ENCODE measurements at places on chromosomes 7 and 10.

- no peak for DNase-seq
Measured at GRCh38 chr10:132429281-132430230, 32.6 kb downstream of the PWWP2B start.

DNA sequence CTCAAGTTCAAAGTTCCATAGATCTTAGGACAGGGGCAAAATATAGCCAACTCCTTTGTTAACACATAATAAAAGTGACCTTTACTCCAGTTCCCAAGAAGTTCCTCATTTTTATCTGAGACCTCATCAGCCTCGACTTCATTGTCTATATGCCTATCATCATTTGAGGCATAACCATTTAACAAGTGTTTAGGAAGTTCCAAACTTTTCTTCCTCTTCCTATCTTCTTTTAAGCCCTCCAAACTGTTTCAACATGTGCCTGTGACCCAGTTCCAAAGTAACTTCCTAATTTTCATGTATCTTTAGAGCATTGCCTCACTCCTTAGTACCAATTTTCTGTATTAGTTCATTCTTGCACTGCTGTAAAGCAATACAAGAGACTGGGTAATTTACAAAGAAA is 569.1 kb downstream of the ANKRD7 start:
- DNase-seq = no peak

- peak; percentile 76 for DNase-seq
Measured at GRCh38 chr7:150962553-150963399, 15.3 kb downstream of the KCNH2 start.

DNA sequence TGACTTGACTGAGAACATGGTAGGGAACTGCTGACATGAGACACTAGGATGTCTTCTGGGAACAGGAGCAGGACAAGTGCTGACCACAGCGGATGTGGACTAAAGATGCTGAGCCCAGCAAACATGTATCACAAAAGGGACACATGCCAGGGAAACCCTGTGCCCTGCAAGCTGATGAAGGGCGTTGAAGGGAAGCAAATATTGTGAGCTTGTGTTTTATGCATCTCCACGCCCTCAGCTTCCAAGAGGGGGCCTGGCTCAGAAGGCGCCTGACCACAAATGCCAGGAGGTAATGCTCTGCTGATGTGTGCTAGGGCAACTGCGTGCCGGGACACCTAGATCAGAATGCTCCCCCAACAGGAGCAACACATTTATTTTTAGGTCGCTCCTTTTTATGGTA is 207.3 kb downstream of the CXCL12 start:
- DNase-seq = no peak

DNA sequence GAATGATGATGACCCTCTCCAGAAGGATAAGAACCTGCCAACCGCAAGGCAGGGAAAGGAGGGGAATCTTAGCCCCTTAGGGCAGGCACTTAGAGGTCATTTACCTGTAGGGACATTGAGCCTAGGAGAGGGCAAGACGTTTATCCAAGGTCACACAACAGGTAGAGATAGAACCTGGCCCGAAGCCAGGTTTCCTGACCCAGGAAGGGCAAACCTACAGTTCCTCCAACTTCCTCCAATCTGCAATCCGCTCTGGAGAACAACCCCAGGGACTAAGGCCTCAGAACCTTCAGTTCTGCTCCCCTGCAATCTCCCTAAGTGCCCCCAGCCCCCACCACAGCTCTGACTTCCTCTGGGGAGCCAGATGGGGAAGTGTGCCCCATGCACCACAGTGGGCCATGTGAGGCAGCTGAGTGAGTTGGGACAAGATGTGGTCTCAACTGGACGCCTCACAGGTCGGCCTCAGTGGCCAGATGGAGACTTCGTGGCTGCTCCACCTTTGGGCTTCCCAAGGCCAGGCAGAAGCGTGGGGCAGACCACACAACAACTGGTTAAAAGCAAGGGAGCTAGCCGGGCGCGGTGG is 1.4 kb upstream of the PSAP start:
- no peak for DNase-seq

GRCh38 chr10:28387140-28387539 is 84.3 kb upstream of the MPP7 start:
- DNase-seq = no peak

DNA sequence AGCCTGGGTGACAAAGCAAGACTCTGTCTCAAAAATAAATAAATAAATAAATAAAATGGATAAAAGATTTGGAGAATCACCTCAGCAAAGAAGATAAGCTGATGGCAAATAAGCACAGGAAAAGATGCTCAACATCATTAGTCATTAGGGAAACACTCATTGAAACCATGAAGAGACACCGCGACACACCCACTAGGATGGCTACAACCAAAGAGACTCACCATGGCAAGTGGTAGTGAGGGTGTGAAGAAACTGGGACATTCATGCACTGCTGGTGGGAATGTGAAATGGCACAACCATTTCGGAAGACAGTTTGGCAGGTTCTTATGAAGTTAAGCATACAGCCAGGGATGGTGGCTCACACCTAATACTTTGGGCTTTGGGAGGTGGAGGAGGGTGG is 37.8 kb upstream of the FXYD4 start:
- no peak for DNase-seq

DNA sequence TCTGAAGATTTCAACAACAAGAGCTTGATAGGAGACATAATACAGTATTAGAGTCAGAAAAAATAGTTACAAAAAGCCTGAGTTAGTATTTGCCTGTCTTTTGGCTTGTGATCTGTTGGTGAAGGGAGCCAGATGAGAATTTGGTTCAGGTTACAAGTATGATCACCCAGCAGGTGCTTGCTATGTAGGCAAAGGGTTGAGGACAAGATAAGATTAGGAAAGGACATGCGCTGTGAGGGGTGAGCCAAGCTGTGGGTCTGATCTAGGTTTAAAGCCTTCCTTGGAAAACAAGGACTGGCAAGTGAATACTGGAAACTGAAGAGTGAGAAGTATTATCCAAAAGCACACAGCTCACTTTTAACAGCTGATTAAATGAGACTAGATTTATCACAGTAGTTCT is 28.7 kb upstream of the CD36 start:
- DNase-seq = no peak

DNA sequence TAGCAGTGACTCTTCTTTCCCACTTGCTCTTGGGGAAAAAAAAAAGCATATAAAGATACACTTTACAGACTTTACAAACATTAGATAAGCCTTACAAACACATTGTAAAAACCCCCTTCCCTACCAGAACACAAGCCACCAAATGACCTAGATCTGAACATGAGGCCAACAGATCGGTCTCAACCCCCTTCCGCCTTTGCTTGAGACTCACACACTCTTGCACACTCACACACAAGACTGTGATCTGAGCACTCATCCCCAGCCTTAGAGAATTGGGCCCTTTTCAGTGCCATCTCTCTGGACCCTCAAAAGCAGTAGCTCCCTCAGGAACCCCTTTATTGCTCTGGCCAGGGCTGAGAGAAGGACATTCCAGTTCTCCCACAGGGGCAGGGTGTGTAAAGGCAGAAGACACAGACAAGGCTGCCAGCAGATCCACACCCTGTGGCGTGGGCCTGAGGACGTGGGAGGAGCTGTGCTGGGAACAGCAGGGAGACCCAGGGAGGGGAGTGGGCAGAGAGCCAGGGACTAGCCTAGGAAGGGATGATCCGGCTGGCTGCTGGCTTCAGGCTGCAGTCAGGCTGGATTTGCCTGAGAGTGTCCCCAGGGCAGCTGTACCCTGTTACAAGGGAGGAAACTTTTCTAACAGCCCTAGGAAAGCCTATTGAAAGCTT is 206.7 kb downstream of the KIAA1217 start:
- DNase-seq = peak; percentile 85

- DNase-seq = no peak
Measured at GRCh38 chr7:10463701-10464100, 510.0 kb upstream of the PHF14 start.

DNA sequence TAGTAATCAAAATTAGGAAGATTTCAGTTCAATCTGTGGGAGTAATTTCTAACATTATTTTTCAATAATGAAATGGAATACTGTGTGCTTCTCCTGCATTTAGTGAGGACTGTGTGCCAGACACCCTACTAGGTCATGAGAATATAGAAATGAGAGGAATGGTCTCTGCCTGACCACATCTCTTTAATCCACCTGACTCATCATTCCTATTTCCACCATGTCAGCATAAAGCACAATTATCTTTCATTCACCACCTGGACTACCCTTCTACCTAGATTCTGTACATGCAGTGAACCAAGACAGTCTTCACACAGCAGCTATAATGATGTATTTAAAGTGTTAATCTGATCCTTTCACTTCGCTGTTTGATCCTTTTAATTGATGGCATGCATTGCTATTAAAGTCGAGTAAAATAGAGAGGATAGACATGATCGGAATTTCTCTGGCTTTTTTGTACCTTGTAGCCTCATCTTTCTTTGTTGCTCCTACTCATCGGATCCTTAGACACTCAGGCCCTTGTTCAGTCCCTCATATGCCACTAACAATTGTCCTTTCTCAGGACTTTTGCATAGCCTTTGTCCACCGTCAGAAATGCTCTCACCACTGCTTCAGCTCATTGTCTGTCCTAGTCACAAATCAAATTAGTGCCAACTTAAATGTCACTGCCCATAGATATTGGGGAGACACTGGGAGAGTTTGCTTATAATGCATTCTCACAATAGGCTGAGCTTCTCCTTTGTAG is 1037.1 kb downstream of the REEP3 start:
- DNase-seq = no peak

DNA sequence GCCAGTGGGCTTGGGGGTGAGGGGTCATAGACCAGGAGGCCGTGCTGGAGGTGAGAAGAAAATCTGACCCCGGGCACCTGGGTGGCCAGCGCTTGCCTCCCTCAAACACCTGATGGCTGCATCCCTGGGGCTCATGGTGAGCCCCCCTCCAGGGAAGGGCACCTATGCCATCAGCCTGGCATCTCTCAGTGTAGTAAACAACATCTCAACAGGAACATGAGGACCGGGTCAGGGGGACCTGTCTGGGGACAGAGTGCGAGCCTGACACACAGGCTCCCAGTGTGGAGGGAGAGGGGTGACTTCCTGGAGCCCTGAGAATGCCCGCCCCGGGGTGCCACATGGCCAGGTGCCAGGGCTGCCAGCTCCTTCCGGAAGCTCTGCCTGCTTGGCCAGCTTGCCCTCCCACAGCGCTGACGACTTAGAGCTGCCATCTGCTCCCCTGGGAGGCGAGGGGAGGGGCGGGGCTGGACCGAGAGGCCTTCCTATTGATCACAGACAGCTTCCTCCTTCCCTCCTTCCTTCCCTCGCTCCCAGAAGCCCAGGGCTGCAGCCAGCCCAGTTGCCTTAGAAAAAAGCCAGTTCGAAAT is 12.3 kb downstream of the STX1A start:
- no peak for DNase-seq

- DNase-seq = no peak
Measured at GRCh38 chr7:51126813-51127617, 189.6 kb downstream of the COBL start.

DNA sequence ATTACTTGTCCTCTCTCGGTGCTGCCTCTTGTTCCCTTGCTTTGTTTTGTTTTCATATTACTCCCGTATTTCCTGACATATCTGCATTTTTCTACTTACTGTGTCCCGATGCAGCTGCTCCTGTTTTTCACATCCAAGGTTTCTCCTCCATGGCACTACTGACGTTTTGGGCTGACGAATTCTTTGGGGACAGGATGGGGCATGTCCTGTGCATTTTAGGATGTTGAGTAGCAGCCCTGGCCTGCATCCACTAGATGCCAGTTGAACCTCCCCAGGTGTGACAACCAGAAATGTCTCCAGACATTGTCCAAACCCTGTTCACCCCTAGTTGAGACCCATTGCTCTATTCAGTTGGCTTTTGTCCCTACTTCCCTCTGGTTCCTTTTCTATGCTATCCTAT is 12.4 kb downstream of the ZNF789 start:
- DNase-seq = no peak

GRCh38 chr10:27297844-27298521 is 57.4 kb upstream of the ACBD5 start:
- no peak for DNase-seq

- DNase-seq = peak; percentile 21
Measured at GRCh38 chr10:21675157-21675796, 141.2 kb downstream of the MLLT10 start.

GRCh38 chr10:8078027-8078426 is 23.5 kb downstream of the GATA3 start:
- DNase-seq = no peak

GRCh38 chr7:127348247-127348631 is 44.3 kb downstream of the ZNF800 start:
- no peak for DNase-seq

DNA sequence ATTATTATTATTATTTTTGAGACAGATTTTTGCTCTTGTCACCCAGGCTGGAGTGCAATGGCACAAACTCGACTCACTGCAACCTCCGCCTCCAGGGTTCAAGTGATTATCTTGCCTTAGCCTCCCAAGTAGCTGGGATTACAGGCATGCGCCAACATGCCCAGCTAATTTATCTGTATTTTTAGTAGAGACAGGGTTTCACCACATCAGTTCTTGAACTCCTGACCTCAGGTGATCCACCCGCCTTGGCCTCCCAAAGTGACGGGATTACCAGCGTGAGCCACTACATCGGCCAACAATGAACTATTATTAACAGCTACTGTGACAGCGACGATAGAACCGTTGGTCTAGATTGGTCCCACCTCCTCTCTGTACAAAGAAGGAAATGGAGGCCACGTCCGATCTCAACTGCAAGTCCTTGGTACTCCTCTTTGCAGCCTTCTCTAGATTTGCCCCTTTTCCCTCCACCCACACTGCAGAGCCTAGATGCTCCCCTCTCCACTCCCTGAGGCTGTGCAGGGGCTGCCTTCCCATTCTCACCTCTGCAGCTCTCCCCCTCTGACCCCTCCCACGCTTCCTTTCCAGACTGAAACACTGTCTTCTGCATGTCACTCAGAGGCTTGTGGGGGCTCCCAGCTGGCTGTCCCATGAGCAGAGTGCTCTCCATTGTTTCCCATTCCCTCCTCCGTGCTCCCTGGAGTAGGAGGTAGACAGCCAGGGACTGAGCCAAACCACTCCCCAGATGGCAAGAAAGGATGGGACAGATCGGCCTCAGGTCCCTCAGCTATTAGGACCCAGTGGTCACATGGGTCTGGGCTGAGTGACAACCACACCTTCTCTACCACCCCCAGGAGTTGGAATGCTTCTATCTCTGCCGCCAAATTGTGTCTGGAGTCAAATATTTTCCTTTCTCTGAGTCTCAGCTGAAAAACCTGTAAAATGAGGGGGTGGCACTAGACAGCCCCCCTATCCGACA is 2.3 kb downstream of the LOXL4 start:
- no peak for DNase-seq

DNA sequence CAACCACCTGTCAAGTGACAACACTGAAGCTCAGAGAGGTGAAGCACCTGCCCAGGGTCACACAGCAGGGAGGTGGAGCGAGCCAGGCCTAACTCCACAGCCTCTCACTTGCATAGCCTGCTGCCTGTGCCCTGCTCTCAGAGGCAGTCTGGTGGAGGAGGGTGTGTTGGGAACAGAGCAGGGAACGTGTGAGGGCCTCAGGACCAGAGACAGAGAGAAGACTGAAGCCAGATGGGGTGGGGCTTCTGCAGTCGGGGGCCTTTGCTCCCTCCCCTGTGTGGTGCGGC is 114.0 kb downstream of the PTPN20 start:
- DNase-seq = no peak

DNA sequence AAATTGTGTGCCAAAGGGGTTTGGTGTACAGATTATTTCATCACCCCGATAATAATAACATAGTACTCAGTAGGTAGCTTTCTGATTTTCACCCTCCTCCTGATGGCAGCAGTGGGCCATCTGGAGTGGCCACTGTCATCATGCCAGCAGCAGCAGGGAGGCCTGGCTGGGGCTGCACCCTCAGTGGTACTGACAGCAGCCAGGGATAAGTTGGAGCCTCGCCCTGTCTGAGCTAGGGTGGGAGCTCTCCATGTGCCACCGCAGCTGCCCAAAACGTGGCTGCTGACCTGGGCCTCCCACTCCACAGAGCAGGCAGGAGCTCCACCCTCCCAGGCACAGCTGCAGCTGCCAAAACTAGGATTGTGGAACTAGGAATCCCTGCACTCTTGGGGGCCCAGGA is 700.8 kb upstream of the KCND2 start:
- no peak for DNase-seq
